ENCODE measurements at places on chromosomes 13 and 19.
A peak's percentile ranks its signal among the peaks of the same experiment; 100 is the strongest.

GRCh38 chr13:21034603-21035191 is 26.7 kb downstream of the LATS2 start:
- DNase-seq: peak; percentile 47

DNA sequence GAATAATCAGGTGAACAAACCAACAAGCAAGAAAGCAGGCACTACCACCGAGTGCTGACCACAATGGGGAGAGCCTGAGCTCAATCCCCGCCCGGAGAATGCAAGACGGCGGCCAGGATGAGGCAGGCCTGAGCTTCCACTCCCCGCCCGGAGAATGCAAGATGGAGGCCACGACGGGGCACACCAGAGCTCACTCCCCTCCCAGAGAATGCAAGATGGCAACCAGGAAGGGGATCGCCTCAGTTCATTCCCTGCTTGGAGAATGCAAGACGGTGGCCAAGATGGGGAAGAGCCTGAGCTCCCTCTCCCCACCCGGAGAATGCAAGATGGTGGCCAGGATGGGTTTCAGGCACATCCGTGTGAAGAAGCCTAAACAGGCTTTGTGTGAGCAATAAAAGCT is 24.7 kb upstream of the MIER2 start:
- no peak for DNase-seq

- no peak for DNase-seq
These were observed 21.6 kb downstream of the SPATA13 start for GRCh38 chr13:24181991-24182702.

GRCh38 chr19:33514885-33515551 is 6.6 kb downstream of the PEPD start:
- peak; percentile 4 for DNase-seq

- DNase-seq: no peak
These were observed 46.9 kb downstream of the CACNA1A start for GRCh38 chr19:13459351-13459750.

GRCh38 chr19:405121-405965 is 3.6 kb downstream of the C2CD4C start:
- peak; percentile 45 for DNase-seq

- DNase-seq: peak; percentile 5
These were observed 99.6 kb upstream of the SIAH3 start for GRCh38 chr13:45951166-45951565.

GRCh38 chr13:73820285-73820684 is 313.9 kb downstream of the KLF12 start:
- no peak for DNase-seq

GRCh38 chr19:21610787-21611186 is 105.4 kb downstream of the ZNF429 start:
- no peak for DNase-seq

Data from renal cortical epithelial cell (primary cell).